KBM-7 (cell line): ENCODE measurements at places on chromosomes 13 and 19.
A peak's percentile ranks its signal among the peaks of the same experiment; 100 is the strongest.

- DNase-seq: no peak
Measured at GRCh38 chr13:26919311-26919710, 158.7 kb upstream of the GPR12 start.

DNA sequence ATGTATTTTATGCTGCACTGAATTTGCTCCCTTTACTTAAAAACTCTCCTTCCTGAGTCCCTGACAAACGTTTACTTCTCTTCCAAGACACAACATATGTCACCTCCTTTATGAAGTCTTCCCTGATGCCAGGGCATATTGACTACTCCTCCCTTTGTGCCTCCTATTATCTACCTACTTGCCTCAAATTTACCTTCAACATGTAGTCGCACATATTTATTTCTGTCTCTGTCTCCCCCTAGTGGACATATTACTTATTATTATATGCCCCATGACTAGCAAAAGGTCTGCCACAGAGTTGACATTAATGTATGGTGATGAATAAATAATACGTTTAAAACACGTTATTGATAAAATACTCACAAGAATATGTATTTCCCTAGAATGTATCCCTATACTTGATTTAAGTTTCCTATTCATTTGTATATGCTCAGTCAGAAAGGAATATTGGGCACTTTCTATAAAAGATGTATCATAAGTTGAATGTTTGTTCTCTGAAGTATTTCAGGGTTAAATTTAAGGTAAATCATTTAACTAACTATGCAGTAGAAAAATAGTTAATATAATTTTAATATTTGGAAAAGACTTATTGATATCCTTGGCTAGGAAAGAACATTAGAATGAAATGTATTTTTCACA is 250.3 kb upstream of the ATXN8OS start:
- DNase-seq: peak; percentile 59

DNA sequence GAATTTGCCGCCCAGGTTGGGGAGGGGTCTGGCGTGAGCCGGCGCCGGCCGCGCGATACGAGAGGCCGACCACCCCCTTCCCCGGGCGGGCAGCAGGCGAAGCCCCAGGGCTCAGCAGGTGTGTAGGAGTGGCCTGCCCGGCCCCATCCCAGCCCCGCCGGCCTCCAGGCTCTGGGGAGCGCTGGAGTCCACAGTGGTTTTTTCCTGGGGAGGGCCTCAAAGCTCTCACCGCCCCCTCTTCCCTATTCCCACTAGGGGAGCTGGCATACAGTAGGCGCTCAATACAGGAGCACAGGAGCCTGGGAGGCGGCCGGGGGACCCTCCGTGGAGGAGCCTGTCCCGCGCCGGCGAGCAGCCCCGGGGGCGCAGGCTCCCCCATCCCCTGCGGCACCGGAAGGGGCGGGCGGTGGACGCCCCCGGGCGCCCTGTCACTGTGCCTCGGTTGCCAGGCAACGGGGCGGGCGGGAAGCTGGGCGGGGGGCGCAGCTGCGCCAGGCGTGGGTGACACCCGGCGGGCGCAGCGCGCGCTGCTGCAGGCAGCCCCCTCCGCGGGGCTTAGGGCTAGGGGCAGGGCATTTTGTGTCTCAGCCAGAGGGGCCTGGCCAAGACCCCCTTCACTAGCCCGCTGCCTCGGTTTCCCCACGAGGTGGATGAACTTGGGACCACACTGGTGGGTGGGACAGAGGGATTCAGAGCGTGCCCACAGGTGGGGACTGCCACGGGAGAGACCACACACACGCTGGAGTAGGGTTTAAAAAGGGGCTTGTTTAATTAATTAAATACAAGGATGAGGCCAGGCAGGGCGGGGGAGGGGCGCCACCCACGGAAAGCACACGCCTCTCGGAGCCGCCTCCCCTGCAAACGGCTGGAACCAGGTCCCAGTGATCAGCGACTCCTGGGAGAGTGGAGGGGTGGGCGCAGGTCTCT is 3.6 kb upstream of the REXO1 start:
- no peak for DNase-seq

DNA sequence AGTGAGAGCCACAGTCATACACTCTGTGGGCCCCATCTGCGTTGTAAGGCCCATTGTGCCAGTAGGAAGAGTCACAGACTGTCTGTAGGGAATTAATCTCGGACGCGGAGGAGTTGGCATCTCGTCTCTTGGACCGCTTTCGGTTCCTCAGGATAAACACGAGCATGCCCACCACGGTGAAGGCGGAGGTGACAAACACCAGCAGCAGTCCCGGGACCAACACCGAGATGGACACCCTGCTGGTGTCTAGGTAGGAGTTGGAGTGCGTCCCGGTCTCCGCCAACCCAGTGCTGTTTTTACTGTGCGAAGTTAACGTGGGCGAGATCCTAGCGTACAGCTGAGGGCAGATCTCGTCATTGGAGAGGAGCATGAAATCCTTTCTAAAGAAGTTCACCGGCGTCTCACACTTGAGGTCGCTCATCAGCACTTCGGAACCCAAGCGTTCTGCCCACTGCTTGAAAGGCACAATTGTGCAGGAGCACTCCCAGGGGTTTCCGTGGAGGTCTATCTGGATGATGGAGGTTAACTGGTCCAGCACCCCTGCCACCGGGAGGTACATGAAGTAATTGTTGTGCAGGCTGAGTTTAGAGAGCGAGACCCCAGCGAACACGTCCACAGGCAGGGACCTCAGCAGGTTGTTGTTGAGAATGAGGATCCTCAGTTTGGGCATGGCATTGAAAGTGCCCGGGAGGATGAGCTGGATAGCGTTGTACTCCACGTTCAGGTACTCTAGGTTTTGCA is 2.7 kb downstream of the SLITRK1 start:
- no peak for DNase-seq

- no peak for DNase-seq
Measured at GRCh38 chr13:40984668-40985366, 34.3 kb downstream of the ELF1 start.

DNA sequence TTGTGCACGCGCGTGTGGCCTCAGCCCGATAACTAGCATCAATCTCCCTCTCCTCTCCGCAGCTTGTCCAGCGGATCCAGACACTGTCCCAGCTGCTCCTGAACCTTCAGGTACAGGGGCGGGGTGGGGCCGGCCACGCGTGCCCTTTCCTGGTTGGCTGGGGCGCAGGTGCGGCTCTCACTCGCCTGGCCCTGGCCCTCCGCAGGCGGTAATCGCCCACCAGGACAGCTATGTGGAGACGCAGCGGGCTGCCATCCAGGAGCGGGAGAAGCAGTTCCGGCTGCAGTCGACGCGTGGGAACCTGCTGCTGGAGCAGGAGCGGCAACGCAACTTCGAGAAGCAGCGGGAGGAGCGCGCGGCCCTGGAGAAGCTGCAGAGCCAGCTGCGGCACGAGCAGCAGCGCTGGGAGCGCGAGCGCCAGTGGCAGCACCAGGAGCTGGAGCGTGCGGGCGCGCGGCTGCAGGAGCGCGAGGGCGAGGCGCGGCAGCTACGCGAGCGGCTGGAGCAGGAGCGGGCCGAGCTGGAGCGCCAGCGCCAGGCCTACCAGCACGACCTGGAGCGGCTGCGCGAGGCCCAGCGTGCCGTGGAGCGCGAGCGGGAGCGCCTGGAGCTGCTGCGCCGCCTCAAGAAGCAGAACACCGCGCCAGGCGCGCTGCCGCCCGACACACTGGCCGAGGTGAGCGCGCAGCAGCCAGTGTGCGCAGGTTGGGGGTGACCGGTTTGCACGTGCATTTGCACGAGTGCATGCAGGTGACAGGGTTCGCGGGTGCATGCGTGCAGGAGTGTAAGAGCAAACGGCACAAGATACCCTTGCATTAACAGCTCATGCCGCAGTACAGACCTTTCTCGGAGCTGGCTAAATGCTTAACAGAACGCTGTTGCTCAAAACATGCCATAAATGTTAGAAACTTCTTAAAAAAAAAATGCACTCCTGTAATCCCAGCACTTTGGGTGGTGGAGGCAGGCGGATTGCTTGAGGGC is 21.5 kb downstream of the PEX11G start:
- no peak for DNase-seq

DNA sequence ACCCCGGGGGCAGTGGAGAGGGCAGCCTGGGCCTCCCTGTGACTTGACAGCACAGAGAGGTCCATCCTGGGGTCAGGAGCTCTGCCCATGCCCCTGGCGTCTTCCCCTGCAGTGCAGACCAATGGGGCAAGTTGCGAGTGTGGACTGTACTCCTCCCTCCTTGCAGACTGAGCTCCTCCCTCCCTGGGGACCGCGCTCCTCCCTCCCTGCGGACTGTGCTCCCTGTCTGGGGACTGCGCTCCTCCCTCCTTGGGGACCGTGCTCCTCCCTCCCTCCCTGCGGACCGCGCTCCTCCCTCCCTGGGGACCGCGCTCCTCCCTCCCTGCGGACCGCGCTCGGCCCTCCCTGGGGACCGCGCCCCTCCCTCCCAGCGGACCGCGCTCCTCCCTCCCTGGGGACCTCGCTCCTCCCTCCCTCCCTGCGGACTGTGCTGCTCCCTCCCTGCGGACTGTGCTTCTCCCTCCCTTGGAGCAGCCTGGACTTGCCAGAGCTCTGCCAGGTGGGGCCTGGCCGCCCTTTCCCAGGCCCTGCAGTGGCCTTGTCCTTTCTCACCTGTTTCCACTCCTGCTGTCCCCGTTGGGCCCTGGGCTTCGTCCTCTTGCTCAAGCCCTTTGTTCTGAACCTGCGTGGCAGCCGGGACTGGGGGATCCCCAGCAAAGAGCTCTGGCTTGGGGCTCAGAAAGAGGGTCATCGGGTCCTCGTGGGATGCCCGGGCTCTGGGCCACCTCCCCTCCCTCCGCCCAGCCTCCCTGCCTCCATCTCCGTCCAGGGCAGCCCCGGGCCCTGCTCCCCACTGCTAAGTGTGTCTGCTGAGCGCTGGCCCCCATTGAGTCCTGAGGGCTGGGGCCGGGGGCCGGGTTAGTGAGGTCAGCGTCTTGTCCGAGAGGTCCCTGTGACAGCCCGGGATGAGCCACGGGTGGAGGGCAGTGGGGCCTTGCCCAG is 6.8 kb downstream of the GAMT start:
- no peak for DNase-seq

DNA sequence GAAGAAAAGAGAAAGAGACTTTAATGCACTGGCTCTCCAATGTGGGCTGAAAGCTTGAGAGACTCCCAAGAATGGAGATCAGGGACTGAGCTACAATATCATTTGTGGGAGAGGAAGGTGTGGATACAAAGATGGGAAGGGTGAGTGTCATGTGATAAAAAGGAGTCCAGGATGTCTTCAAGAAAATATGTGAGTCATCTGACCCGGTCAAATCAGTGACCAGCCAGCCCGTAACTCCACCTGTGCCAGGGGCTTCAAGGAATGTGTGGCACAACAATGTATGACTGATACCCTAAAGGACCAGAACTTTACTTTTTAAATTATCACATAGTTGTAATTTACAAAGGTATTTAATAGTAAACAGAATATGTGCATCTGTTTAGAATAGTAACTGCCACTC is 97.2 kb downstream of the DOCK9 start:
- no peak for DNase-seq

- no peak for DNase-seq
Measured at GRCh38 chr13:50369646-50370045, 354.4 kb downstream of the KCNRG start.
